Activated CD8-positive, alpha-beta memory T cell treated with anti-CD3 and anti-CD28 coated beads, Interleukin-2, amount 10 ng/mL, durations not matched to agents 7 days and 5 days (primary cell): ENCODE measurements at places on chromosomes 7 and 10.

GRCh38 chr7:38187794-38188440, 9.9 kb downstream of the STARD3NL start:
- DNase-seq = no peak

GRCh38 chr7:112937651-112938415, 147.6 kb upstream of the TMEM168 start:
- DNase-seq = no peak

GRCh38 chr7:12625836-12626235, 55.3 kb downstream of the SCIN start:
- DNase-seq = no peak

- peak; percentile 70 for DNase-seq
These were observed 604 bp downstream of the MXI1 start for GRCh38 chr10:110207805-110208613.

- no peak for DNase-seq
These were observed 1189.0 kb upstream of the LRRN3 start for GRCh38 chr7:109901926-109902325.
